Neural cell (in vitro differentiated cells): ENCODE measurements at places on chromosomes 13 and 19. TPM values are rescaled to one million over a fixed set of nuclear protein-coding genes. Genes with fewer than 3 reads are reported as not detected.

Gene APOC1
- polyA plus RNA-seq = not detected in 2 replicates

Gene TNFRSF19
- polyA plus RNA-seq = 2.3 and 3.3 TPM in 2 replicates

Gene RFPL4A
- polyA plus RNA-seq = not detected in 2 replicates

Gene GSX1
- not detected in 2 replicates for polyA plus RNA-seq

Gene UPK1A
- 0.26 TPM in 1 of 2 replicates, not detected in the other for polyA plus RNA-seq

Gene CGB3
- not detected in 2 replicates for polyA plus RNA-seq

Gene SERPINE3
- not detected in 2 replicates for polyA plus RNA-seq

Gene URI1
- polyA plus RNA-seq = 43.8 and 55.4 TPM in 2 replicates

Gene ZNF835
- polyA plus RNA-seq = not detected in 2 replicates

Gene CPAMD8
- 1.9 and 4.2 TPM in 2 replicates for polyA plus RNA-seq

Gene JSRP1
- 1.3 and 1.4 TPM in 2 replicates for polyA plus RNA-seq

Gene MISP
- polyA plus RNA-seq = 0.24 and 0.98 TPM in 2 replicates

Gene SLC17A7
- polyA plus RNA-seq = 0.07 TPM in 1 of 2 replicates, not detected in the other

Gene CGB5
- not detected in 2 replicates for polyA plus RNA-seq

Gene MEIS3
- 357 and 379 TPM in 2 replicates for polyA plus RNA-seq
